CD4-positive, alpha-beta T cell (primary cell): ENCODE measurements at places on chromosomes 12 and 14.

DNA sequence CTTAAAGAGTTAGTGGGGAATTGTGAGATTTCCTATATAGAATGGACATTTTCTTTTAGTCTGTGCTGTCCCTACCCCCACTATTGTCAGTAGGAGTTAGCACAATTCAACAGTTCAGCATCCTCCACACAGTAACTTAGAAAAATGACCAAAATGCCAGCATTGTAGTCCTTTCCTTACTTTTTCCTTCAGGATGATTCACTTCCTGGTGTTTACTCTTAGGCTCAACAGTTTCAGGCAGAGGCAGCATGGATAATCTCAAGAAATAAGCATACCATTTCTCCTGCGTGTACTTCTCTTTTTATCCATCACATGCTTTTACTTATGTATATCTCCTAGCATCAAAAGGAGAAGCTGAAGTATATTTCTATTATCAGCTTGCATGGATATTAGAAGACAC is 683.4 kb downstream of the SLC16A7 start:
- DNase-seq, result no peak

GRCh38 chr12:116382686-116383530 is 105.4 kb upstream of the MED13L start:
- no peak for DNase-seq

GRCh38 chr14:26730929-26731618 is 133.2 kb upstream of the NOVA1 start:
- no peak for DNase-seq

- no peak for DNase-seq
Measured at GRCh38 chr14:98195256-98195655, 1076.7 kb downstream of the BCL11B start.

- no peak for DNase-seq
Measured at GRCh38 chr14:85978582-85979250, 448.8 kb downstream of the FLRT2 start.

- DNase-seq, result peak; percentile 42
Measured at GRCh38 chr14:73753887-73754795, 40.0 kb upstream of the PNMA1 start.

GRCh38 chr14:77490347-77490986 is 8.1 kb downstream of the ISM2 start:
- DNase-seq, result no peak

GRCh38 chr12:47778881-47779280 is 5.8 kb downstream of the SLC48A1 start:
- DNase-seq, result no peak
